ENCODE measurements at places on chromosomes 16 and 17.
A peak's percentile ranks its signal among the peaks of the same experiment; 100 is the strongest.

DNA sequence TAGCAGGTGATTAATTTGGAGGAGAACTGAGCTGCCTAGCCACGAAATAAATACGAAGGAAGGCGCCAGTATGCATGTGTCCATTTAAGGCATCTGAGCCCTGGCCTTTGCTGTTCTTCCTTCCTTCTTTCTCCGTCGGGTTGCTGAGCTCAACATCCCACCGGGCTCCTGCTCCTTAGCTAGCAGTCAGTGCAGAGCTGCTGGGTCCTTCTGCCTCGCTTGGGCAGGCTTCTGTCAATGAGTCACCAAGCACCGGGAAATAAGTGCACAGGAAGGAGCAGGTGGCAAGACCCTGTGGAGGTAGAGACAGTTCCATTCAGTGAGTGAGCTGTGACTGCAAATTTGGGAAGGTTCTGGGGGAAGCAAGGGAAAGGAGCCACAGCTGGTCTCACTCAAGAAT, 120.7 kb downstream of the CCDC182 start:
- no peak for DNase-seq

GRCh38 chr17:17770632-17771044, 66.1 kb downstream of the SREBF1 start:
- DNase-seq, result no peak

DNA sequence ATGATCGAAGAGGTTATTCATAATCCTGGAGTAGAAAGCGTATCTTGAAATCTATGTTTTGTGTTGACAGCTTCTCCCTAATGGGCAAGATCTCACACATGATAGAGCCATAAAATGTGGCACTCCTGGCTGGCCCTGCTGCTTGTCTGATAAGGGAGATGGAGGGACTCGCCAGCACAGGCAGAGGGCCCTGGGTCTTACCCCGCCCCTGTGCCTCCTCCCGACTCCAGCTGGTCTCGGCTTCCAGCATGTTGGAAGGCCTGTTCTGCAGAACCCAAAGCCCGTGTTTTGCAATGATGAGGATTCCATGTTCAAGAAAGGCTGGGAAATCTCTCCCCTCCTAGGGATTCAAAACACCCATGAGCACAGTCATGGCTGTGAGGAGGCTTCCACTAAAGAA, 106.7 kb upstream of the SDK2 start:
- DNase-seq, result no peak

- no peak for DNase-seq
Observed at GRCh38 chr16:81457326-81458133, 12.9 kb downstream of the CMIP start.

GRCh38 chr17:30720013-30720471, 104.5 kb downstream of the CRLF3 start:
- DNase-seq, result no peak

DNA sequence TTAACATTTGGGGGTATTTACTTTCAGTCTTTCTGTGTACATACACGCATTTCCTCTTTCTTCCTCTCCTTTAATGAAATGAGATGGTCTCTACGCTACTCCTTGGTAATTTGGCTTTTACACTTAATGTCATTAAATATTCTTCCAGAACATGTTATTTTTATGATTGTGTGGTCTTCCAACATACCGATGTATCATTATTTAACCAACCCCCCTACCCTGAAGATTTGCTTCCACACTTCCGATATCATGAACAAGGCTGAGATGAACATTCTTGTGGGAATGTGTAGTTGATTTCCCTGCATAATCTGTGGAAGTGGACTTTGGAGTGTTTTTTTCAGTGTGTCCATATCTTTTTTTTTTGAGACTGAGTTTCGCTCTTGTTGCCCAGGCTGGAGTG, 2.3 kb upstream of the PGS1 start:
- no peak for DNase-seq

- no peak for DNase-seq
Observed at GRCh38 chr17:57572062-57572461, 173.0 kb downstream of the CCDC182 start.

DNA sequence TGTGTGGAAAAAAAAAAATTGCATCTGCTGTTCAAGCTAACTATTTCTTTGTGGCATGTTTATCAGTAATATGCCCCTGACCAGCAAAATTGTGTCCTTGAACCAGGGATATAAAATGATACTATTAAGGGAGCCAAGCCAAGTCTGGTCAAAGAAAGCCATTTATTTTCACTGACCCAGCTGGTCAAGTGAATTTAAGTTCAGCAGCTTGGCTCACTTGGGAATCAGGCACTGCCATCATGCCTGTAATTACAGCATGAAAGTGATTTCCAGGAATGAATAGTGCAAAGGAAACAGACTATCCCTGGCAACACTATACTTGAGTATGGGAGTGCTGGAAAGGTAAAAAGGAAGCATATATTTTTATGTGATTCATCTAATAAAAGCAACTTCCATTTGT, 934.6 kb upstream of the CDH8 start:
- no peak for DNase-seq

DNA sequence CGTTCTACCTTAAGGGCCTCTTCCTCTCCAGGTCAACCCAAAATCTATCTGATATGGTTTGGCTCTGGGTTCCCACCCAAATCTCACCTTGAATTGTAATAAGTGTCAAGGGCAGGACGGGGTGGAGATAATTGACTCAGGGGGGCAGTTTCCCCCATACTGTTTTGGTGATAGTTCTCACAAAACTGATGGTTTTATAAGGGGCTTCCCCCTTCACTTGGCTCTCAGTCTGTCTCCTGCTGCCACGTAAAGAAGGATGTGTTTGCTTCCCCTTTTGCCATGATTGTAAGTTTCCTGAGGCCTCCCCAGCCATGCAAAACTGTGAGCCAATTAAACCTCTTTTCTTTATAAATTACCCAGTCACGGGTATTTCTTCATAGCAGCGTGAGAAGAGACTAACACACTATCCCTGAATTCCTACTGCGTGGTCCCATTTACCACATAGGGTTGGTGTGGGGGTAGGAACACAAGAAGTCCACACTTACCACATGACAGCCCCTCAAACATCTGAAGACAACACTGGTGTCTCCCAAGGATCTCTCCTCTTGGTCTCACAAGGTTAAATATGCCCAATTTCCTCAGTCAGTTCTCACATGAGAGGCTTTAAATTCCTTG, 8.2 kb downstream of the COTL1 start:
- no peak for DNase-seq

DNA sequence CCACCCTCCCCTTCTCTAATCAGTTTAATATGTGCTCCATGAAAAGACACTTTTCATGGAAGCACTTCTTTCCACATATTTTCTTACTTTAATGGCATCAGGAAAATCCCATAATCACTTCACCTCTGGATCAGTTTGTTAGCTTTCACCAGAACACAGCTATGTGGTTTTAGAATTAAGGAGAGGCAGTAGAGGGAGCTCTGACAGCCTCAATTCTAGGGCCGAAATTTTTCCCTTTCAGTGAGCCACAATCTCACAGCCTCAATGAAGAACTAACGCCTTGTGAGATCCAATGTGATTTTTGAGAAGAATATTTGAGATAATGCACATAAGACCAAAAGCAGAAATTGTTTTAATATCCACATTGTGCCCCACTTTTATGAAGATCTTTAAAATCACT, 1494.0 kb upstream of the CDH8 start:
- DNase-seq, result no peak

DNA sequence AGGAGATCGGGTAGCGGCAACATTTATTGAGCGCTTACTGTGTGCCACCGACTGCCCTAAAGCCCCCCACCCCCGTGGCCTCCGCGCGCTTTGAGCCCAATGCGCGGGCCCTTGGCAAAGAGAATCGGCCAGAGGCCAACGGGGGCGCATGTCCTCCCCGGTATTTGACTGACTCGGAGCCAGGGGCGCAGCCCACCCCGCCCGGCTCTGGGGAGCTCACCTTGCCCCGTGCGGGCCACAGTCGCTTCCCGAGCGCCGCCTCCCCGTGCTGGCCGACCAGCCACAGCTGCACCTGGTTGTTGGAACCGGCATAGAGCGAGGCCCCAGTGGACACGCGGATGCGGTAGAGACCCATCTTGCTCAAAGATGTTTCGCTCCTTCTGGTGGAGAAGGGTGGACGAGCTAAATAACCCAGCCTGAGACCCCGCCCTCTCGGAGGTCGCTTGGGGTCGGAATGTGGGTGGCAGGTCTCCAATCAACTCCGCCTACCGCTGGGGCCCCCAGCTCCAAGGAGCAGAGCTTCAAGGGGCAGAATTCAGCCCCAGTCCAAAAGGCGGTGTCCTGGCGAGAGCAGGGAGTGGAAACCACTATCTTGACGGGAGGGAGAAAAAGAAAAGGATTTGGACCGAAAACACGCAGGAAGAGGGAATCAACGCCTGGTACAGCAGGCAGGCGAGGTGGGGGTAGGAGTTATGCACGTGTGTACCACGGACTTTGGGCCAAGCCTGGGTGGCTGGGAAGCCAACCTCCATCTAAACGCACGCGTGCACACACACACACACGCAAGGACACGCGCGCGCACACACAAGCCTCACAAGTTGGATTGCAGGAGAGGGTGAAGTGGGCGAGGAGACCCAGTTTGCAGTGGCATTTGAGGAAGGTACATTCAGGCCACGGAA, at the start of gene ALOX15:
Gene ALOX15 (minus strand): TSS at position 382 of the 899 bp plus-strand sequence. CDS start 27 bp downstream, at position 355.
- no peak for DNase-seq

- DNase-seq, result no peak
Observed at GRCh38 chr16:60166111-60166510, 1432.0 kb upstream of the GOT2 start.

DNA sequence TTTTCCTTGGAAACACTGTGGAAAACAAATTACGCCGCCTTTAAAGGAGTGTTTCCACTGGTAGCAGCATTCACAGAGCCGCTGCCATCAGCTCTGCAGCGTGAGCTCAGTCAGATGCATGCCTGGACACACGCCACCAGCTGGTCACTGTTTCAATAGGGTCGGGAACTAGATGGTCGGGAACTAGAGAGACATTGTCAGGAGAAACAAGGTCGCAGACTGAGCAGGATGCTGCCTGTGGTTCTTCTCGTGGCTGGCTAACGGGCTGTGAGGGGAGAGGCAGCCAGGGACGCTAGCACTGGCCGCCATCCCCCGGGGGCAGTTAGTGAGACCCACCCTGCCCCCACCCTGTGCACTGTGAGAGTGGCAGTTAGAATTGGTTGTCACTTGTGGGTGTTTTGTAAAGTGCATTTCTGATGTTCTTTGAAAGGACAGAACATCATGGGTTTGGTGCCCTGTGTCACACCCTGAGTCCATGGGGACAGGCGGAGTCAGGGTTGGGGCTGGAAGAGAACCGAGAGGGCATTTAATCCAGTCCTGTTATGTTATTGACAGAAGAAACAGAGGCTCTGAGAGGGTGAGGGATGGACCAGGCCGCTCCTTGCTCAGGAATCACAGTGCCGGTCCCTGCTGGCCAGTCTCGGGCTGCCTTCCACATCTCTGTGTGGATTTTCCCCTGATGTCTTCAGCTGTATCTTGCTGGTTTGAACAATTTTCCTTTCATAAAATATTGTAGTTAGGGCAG, 86.3 kb downstream of the SPECC1 start:
- no peak for DNase-seq

GRCh38 chr16:58455750-58456149, 44.2 kb upstream of the NDRG4 start:
- no peak for DNase-seq

- DNase-seq, result no peak
Observed at GRCh38 chr17:27338536-27338985, 44.6 kb downstream of the WSB1 start.

DNA sequence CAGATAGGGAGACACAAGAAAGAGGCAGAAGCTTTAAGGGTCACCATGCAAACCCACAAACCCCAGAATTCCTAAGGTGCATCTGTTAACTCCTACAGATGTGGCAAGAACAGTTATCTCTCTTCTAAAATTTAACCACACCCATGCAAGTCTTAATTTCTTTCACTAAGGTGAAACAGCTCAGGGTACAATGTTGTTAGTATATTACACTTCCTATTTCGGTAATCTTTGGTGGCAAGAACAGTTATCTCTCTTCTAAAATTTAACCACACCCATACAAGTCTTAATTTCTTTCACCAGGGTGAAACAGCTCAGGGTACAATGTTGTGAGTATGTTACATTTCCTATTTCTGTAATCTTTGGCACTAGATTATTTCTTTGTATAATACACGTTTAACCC, 6.6 kb downstream of the CCL23 start:
- no peak for DNase-seq

DNA sequence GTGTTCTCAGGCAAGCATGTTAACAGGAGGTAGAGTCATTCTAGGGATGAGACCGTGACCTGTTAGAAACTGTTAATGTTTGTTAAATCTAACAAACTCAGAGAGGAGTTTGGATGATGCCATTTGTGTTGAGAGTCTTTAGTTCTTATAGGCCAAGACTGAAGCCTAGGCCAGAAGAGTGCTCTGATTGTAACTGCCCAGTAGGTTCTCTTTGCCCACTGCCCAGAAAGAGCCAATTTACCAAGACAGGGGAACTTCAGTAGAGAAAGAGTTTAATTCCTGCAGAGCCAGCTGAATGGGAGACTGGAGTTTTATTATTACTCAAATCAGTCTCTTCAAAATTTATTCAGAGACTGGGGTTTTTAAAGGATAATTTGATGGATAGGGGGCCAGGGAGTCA, 42.5 kb downstream of the ARHGAP44 start:
- no peak for DNase-seq

DNA sequence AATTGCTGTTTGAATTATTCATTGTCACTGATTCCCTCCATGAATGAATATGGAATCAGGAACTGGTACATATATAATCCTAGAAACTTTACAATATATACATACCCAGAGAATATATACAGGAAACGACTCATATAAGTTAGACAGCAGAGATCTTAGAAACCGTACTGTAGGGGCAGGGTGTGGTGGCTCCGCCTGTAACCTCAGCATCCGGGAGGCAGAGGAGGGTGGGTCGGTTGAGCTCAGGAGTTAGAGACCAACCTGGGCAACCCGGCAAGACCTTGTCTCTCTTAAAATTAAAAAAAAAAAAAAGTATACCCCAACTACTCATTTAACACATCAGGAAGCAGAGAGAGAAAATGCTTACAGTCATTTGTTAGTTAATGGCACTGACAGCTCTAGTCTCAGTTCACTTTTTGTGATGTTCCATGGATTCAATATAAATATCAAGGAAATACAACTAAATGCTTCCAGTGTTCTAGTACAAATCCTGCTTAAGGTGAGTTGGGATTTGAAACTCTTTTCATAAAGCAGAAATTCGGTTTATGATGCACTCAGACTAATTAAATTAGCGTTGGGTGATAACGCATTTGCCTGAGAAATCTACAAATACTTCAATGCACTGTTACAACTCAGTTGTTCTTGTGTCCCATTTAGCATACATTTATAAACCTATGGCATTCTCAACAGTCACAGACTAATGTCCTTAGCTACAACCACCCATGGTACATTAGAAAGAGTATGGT, 5.6 kb downstream of the GLG1 start:
- DNase-seq, result peak; percentile 31

- no peak for DNase-seq
Observed at GRCh38 chr17:41339571-41340172, 11.0 kb downstream of the KRT33A start.

GRCh38 chr17:53032861-53033271, 789.9 kb upstream of the KIF2B start:
- no peak for DNase-seq

All from GM12891 (cell line).